CD4-positive, alpha-beta T cell treated with Interleukin-4 for 4 hours (primary cell): ENCODE measurements at places on chromosomes 3 and 15.

GRCh38 chr15:78244101-78244500 lies 9.7 kb upstream of the ACSBG1 start:
- no peak for DNase-seq

GRCh38 chr15:63048776-63049665 lies 6.5 kb downstream of the TPM1 start:
- peak; percentile 23 for DNase-seq

DNA sequence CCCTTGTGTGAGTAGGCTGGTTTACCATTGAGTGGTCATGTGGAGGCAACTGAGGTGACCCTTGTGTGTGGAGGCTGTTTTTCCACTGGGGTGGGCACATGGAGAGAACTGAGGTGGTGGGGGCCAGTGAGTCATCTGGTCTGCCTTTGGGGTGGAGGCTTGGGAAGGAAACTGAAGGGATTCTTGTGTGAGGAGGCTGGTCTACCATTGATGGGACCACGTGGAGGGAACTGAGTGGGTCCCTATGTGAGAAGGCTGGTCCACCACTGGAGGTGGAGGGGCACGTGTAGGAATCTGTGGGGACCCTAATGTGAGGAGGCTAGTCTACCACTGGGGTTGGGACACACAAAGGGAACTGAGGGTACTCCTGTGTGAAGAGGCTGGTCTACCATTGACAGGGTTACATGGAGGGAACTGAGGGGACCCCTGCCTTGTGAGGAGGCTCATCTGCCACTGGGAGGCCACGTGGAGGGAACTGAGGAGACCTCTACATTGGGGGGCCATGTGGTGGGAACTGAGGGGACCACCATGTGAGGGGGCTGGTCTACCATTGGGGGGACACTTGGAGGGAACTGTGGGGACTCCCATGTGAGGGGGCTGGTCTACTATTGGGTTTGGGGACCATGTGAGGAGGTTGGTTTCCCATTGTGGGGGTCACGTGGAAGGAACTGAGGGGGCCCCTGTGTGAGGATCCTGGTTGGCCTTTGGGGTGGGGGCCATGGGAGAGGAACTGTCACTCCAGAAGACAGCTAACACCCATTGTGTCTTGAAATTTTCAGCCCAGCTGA lies 164.5 kb downstream of the WNT7A start:
- no peak for DNase-seq

- peak; percentile 43 for DNase-seq
These were observed 28.3 kb downstream of the GOLGA6A start for GRCh38 chr15:74053941-74054529.

DNA sequence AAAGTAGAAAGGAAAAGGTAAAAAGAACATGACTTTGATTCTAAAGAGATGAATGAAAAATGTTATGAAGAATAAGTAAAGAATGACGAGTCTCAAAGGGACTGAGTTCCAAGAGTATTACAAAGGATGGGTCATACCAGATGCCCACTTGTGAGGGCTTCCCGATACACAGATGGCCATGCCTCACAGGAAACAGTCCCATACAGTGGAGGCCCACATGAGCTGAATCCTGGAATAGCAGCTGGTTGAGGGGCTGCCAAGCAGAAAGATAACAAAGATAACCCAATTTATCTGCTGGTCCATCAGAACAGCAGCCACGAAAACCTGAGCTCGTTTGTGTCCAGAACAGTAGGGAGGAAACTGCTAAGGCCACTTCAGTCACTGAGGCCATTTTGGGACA lies 3.7 kb downstream of the SSR3 start:
- no peak for DNase-seq

DNA sequence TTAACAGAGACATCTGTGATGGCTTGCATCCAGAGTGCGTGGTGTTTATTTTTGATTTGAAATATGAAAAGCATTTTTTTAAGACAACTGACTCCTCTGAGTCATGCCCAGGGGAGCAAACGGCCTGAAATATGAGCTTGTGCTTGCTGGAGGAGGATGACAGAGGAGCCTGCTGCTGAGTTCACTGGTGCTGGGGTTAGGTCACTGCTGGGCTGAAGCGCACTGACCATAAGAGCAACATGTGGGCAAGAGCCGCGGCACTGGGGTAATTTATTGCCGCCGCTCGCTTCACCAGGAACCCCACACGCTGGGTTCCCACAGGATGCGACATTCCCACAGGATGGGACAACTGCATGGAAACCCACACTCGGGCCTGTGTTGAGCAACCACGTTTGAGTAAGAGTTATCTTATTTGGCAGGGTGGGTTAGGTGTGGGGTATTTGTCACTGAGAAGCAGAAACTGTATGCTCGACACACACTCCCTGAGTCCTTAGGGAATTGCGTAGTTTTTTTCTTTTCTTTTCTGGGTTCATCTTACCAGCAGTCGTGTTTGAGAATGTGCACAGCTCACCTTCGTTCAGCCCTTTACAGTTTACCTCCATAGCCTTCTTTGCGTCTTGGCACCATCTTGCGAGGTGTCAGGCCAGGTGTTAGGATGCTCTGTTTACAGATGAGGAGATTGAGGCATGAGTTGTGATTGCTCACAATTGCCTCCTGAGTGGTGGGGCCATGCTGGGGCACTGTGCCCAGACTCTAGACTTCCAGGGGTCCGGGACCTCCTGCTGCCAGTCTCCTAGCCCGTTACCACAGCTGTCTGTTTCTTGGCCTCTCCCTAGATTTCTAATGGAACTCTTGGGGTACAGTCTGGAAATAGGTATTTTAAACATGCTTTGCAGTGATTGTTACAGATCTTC lies 60.4 kb downstream of the SMAD3 start:
- DNase-seq: no peak
